ENCODE measurements at places on chromosomes 1 and 21.

DNA sequence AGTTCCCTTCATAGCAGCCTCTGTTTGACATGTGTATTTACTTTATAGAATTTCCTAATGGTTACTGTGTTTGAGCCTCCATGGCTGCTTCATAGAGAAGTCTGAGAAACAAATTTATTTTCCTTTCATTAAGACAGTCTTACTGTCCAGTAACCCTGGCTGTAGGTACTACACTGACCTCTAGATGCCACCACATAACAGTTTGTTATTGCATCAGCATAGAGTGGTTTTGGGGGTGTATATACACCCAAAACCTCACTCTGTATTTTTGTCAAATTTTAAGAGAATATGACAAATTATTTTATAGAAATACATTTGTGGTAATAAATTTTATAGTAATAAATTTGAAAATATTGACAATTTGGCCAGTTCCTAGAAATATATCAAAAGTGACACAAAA lies 57.3 kb downstream of the OBSCN start:
- DNase-seq: no peak

GRCh38 chr1:112637254-112638109 lies 17.9 kb downstream of the CAPZA1 start:
- no peak for DNase-seq

DNA sequence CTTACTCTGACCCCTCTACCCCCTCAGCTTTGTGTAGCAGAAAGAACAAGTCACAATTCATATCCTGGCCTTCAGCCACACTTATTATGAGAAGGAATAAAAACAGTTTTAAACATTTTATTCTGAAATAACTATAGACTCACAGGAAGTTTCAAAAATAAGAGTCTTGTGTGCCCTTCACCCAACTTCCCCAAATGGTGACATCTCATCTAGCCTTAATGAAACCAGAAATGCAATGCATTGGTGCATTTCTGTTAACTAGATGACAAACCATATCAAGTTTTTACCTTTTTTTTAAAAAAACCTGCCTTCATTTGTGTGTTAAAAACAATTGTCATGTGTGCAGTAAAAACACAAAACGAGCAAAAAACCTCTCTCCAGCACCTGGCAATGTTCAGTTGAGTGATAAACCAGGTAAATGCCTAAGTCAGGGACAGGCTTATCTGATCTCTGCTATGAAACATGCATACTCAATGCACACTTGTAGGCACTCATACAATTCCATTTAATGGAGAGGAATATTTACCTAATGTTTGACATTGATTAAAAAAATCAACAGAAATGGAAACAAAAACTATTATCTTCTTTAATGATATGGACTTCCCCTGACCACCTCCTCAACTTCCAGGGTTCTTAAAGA lies 51.5 kb downstream of the SH3BGR start:
- no peak for DNase-seq

DNA sequence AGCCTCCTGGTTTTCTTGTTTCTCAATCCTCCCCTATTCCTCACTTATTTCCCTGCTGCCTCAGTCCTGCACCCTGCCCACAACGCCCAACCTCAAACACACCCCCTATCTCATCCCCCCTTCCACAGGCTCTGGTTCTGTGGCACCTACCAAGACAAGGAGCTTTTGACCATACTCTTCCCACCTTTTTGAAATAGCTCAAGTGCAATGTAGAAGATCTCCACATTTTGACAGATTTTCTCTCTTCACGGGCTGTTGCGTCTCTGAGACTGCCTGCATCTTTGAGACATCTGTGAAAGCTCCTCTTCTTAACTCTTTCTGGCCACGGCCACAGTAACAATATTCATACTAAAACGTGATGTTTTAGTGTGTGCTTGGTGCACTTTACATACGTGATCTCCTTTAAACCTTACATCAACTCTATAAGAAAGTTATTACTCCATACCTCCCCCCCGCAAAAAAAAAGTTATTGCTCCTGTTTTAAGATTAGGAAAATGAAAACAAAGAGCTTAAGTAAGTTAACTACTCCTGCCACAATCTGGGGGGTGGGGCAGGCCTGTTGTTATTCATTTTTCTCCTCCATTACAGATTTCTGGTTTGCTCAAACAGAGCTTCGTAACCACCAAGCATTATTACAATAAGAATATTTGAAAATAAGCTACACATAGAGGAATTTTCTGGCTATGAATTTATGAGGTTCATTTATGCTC lies 1.8 kb upstream of the SERBP1 start:
- DNase-seq: no peak

DNA sequence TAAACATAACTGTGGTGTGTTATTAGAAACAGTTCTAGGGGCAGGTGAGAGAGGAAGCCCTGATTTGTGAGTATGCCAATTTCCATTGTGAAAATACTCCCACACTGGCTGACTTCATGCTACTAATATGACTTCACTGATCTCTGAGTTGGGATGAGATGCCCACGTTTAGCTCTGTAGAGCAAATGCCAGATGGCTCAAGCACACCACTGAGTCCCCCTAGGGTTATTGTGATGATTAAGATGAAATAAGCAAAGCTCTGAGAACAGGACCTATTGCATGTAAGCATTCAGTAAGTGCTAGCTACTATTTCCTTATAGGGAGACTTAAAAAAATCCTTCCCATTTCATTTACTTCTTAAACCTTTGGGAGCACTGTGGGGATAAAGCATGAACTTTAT lies 117.6 kb downstream of the CENPF start:
- DNase-seq: no peak

- DNase-seq: no peak
Observed at GRCh38 chr1:24964811-24965570, 34.9 kb upstream of the RUNX3 start.

DNA sequence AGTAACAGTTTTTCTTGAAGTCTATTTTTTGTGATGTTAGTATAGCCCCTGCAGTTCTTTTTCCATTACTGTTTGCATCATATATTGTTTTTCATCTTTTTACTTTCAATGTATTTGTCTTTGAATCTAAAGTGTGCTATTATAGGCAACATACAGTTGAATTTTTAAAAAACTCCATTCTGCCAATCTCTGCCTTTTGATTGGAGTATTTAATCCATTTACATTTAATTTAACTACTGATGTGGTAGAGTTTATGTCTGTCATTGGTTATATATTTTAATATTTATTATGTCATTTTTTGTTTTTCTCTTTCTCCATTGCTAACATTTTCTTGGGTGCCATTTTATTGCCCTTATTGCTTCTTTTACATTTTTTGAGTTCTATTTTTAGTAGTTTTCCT lies 296.3 kb downstream of the HMCN1 start:
- no peak for DNase-seq

GRCh38 chr1:153795934-153796785 lies 21.0 kb downstream of the SLC27A3 start:
- no peak for DNase-seq

- no peak for DNase-seq
Observed at GRCh38 chr1:219490566-219490965, 122.3 kb downstream of the ZC3H11B start.

DNA sequence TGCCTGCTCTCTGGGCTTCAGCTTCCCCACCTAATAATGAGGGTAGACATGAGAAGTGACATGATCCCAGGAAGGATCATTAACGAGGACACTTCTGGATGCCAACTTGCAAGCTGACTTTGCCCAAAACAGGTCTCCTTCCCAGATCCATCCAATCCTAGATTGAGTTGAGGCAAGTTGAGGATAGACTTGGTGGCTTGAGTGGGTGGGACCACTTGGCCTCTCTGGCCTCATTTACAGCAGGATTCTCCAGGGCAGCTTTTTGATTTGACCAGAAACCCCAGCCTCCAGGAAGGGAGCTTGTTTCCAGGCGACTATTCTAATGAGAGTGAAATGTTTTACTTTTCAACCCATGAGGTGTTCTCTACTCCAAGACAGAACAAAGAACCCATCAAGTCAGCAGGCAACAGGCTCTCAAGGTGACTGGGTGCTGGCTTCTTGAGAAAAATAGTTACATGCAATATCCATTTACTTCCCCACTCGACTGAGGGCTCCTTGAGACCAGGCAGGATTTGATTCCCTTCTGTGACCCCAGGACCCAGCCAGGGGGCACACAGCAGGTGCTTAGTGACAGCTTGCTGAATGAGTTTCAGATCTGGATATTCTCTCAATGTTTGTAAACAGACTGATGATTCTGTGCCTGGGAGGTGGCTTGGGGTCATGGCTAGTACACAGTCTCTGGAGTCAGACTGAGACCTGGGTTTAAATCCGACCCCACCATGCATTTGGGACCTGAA lies 128.2 kb downstream of the DMRTB1 start:
- no peak for DNase-seq

GRCh38 chr1:4175566-4176405 lies 275.7 kb upstream of the C1orf174 start:
- DNase-seq: no peak

- no peak for DNase-seq
Observed at GRCh38 chr1:65341381-65341780, 32.0 kb downstream of the DNAJC6 start.

DNA sequence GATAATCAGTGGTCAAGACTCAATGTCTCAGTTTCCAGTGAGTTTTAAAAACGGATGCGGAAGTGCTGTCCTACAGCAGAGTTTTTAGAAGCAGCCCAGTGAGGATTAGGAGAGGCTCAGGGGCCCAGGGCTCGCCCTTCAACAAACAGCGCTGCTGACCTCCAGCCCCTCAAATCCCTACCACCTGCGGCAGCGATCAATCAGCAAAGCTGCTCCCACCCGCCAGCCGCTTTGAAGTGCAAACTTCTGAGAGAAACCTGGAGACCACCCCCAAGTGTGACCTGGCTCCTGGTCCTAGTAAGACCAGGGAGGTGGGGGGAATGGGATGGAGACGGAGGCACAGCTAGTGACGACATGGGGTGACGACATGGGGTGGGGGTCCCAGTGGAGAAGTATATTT lies 14.4 kb downstream of the ZBTB17 start:
- no peak for DNase-seq

DNA sequence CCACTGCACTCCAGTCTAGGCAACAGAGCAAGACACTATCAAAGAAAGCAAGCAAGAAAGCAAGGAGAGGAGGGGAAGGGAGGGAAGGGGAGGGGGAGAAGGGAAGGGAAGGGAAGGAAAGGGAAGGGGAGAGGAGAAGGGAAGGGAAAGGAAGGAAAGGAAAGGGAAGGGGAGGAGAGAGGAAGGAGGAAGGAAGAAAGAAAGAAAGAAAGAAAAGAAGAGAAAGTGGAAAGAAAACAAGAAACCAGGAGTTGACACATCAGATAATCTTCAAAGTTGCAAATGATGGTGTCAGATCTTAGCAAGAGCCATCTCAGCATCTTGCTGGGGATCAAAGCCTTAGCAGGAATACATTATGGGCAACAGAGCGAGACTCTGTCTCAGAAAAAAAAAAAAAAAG lies 14.9 kb upstream of the CDA start:
- no peak for DNase-seq

DNA sequence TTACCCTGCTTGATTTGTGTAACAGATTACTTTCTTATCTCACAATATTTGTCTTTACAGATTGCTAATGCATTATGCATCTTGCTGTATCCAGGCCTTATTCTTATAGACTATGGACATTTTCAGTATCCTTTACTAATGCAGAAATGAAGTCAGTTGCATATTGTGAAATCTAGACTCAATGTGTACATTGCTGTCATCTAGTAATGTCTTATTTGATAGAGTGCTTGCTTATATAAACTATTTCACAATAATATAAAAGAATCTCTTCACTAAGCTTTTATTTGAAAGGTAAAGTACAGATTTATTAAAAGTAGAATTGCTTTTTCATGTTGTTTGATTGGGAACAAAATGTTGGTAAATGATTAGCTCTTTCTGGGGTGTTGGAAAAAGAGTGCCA lies 39.6 kb downstream of the ALG6 start:
- DNase-seq: no peak

DNA sequence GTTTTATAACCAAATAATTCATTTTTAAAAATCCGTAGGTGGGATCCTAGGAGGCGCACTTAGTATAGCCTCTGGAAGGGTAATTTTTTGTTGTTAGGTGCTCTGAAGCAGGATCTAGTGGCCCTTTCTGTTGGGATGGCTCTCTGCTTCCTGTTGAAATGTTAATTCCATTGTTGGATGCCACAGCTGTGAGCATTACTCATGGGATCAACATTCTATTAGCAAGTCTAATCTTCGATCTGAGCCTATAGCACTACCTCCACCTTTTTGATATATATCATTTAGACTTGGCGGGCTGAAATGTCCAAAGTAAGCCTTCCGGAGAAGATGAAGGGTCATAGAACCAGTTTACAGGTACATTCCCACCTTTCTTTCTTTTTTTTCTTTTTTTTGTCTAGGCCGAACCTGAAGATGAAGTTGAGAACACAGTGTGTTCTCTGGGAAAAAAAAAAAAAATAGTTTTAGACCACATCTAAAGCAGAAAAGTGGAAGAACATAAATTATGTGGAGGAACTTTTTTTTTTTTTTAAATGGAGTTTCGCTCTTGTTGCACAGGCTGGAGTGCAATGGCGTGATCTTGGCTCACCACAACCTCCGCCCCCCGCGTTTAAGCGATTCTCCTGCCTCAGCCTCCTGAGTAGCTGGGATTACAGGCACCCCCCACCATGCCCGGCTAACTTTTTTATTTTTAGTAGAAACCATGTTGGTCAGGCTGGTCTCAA lies 1.4 kb downstream of the CXADR start:
- no peak for DNase-seq

DNA sequence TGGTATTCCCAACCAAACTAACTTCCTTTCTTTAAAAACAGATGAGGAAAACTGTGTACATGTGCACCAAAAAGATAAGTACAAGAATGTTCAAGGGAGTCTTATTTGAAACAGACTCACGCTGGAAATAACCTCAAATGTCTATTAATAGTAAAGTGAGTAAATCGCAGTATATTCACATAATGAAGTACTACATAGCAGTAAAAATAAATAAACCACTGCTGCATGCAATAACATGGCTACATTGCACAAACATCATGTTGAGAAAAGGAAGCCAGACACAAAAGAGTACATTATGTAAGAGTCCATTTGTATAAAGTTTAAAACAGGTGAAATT lies 5.2 kb upstream of the DENND2D start:
- no peak for DNase-seq

DNA sequence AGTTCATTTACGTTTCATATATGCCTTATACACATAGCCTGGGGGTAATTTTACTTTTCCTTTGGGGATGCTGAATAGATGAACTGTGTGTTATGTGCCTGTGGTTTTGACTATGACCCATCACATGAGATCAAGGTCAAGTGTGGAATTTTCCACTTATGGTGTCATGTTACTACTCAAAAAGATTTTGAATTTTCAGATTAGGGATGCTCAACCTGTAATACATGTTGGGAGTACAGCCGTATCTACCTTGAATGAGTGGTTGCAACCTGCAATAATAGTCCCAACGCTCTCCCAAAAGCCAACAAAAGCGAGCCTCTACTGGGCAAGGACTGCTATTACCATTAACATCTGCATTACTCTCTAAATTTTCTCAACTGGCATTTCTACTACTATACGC lies 68.5 kb upstream of the SDC3 start:
- DNase-seq: no peak
